ENCODE measurements at places on chromosomes 16 and 17.

DNA sequence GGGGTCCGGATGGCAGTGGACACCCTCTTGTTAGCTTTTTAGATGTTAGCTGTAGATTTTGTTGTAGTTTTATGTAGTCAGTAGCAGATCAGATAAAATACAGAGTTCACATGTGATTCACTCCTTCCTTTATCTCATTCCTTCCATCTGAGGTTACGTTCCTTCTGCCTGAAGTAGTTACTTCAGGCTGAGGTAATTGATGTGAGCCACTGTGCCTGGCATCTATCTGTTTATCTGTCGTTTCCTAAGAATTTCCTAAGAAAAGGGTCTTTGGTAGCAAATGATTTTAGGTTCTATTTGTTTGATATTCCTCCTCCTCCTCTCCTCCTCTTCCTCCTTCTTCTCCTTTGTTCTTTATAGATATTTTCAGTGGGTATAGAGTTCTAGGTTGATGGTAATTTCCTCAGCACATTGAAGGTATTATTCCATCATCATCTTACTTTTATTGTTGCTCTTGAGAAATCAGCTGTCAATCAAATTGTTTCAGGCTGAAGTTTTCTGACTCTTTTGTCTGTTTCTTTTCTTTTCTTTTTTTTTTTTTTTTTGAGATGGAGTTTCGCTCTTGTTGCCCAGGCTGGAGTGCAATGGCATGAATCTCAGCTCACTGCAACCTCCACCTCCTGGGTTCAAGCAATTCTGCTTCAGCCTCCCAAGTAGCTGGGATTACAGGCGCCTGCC lies 29.6 kb upstream of the FBXO47 start:
- no peak for DNase-seq

DNA sequence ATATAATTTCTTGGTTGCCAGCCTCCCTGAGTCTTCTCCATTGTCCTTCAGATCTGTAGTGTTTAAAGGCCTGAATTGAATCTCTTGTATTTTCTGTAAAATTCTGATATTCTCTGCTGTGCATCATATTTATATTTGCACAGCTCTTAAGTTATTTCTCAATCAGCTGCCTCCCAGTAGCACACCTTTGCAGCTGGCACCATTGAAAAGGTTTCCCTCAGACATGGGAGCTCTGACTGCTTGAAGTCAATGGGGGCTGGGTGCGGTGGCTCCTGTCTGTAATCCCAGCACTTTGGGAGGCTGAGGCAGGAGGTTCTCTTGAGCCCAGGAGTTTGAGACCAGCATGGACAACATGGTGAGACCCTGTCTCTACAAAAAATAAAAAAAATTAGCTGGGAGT lies 40.4 kb downstream of the PITPNC1 start:
- DNase-seq = no peak

DNA sequence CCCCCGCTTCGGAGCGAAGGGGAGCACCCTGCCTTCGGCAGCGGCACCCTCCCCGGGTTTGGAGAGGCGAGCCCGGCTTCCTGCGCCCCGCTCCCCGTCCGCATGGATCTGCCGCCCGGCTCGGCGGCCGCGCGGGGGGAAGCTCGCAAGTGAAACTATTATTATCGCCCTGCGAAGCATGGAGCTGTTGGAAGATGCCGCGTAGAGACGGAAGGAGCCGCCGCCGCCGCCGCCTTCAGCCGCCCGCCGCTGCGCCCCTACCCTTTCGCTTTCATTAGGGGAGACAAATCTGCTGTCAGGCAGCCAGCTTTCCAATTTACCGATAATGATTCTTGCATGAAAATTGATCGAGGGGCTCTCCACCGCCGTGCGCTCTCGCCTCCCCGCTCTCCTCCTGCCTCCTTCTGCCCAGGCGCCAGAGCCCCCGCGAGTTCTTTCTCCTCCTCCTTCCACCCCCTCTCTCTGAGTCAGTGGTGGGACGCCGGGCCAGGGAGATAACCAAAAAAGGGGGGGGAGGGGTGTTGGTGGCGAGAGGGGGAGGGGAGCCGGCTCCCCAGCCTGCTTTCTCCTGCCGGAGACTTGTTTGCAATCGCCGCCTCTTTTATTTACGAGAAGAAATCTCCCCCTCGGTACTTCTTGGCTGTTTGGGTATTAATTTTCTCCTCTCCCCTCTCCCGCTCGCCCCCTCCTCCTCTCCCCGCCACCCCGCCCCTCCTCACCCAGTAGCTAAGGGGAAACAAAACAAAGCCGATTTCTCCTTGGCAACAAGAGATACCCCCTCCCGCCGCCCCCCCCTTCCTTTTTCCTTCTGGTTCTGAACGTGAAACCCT lies 58.0 kb upstream of the GSE1 start:
- DNase-seq = peak; percentile 89

DNA sequence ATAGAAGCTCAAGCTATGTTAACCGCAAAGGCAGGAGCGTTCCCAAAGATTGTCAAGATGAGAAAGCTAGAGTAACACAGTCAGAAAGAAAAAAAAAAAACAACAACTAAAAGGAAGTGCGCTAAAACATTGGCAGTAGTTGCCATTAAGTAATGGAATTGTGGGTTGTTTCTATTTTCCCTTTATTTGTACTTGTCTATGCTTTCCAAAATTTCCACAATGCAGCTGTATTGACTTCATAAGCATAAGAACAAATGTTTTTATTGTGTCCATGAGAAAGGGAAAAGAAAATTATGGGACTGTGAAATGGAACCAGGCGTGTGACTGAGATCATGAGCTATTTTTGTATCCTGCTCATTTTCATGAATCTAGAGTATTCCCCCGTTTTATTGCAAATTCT lies 153.4 kb downstream of the TMEM114 start:
- no peak for DNase-seq

GRCh38 chr17:27379888-27380533 lies 76.2 kb upstream of the KSR1 start:
- peak; percentile 17 for DNase-seq

- no peak for DNase-seq
These were observed 1.4 kb upstream of the MRPL28 start for GRCh38 chr16:371515-372301.

GRCh38 chr17:56890390-56890789 lies 23.5 kb downstream of the TRIM25 start:
- no peak for DNase-seq

- no peak for DNase-seq
These were observed 17.4 kb downstream of the RNF43 start for GRCh38 chr17:58399974-58400373.

DNA sequence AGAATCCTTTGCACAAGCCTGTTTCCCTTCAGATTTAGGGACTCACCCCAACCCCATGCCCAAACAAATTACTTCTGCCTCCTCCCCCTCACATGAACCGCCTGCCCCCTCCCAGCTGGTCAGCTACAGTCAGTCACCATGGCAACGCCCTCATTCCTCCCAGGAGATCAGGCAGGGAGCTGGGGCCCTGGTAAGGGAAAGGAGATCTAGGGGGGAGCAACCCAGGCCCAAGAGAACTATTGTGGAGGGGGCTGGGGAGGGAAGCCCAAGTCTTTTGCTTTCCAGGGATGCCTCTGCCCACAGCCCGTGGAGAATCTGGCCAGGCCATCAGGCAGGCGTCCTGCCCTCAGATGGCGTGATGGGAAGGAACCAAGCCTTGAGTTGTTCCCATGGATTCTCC lies 2.8 kb downstream of the FAM171A2 start:
- no peak for DNase-seq

DNA sequence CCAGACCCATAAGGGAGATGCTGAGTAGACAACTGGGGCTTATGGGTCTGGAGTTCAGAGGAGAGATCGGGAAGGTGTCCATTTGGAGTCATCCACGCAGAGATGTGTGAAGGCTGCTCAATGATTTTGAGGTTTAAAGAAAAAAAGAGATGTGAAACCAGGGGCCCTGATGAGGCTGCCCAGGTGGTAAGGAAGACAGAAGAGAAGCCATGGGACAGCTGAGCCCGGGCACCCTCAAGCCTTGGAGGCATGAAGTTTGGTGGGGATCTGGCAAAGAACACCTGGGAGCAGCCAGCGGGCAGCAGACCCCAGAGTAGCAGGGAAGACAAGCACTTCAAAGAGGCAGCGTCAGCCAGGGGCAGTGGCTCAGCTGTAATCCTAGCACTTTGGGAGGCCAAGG lies 20.8 kb upstream of the MYO15B start:
- DNase-seq = no peak

GRCh38 chr17:79123988-79124387 lies 49.4 kb downstream of the ENGASE start:
- DNase-seq = no peak

DNA sequence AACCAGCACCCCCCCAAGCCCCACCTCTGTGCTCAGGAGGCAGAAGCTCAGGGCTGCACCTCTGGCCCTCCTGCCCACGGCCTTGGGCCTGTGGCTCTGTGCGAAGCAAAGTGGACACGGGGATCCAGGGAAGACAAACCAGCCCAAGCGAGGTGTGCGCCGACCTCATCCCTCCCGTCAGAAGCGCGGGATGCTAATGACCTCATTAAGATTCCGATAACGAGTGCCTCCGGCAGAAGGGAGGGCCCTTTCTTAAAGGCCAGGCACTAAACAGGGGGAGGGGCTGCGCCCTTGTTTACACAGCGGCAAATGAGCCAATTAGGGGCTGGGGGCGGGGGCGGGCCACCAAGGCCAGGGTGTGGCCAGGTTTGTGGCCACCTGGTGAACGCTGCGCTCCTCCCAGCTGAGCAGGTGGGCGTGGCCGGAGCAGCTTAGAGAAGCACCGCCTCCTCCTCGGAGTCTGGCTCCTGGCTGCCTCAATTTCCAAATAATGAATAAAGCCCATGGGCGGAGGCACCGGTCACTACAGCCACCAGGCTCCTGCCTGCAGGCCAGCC lies 3.2 kb downstream of the CBX4 start:
- DNase-seq = peak; percentile 85

Data from COR-L47 (cell line).